KG1 (cell line): ENCODE measurements at places on chromosomes 16 and 17.

- no peak for DNase-seq
Observed at GRCh38 chr17:76079956-76080767, 1.2 kb downstream of the ZACN start.

- no peak for DNase-seq
Observed at GRCh38 chr17:83149761-83150251, 70.4 kb downstream of the METRNL start.

- DNase-seq, result no peak
Observed at GRCh38 chr17:77489893-77490255, 349.1 kb downstream of the SEC14L1 start.

- DNase-seq, result no peak
Observed at GRCh38 chr16:50103764-50104163, 38.0 kb downstream of the HEATR3 start.

- peak; percentile 51 for DNase-seq
Observed at GRCh38 chr17:44345454-44346026, 438 bp downstream of the GRN start.

GRCh38 chr16:70473446-70474319, 19.3 kb downstream of the FCSK start:
- DNase-seq, result no peak

GRCh38 chr17:58527949-58528348, 13.5 kb upstream of the MTMR4 start:
- no peak for DNase-seq

DNA sequence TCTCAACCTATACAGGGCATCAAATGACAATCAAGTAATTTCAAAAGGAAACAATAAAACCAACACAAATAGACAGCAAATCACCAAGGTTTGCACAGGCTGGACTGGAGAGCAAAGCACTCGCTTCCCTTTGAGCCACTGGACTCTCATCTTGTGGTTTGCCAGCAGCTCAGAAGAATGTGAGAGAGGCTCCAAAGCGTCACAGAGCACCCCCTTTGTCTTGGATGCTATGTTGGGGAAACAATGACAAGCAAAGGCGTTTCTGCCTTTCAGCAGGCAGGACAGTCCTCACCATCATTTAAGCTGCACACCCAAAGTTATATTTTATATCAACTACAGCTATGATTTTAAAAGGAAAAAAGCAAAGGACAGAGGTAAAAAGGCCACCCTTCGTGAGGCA, 13.2 kb downstream of the SLC6A4 start:
- DNase-seq, result no peak

GRCh38 chr16:27245276-27246172, 23.0 kb downstream of the NSMCE1 start:
- no peak for DNase-seq

- DNase-seq, result no peak
Observed at GRCh38 chr17:13337151-13337550, 264.6 kb downstream of the HS3ST3A1 start.

DNA sequence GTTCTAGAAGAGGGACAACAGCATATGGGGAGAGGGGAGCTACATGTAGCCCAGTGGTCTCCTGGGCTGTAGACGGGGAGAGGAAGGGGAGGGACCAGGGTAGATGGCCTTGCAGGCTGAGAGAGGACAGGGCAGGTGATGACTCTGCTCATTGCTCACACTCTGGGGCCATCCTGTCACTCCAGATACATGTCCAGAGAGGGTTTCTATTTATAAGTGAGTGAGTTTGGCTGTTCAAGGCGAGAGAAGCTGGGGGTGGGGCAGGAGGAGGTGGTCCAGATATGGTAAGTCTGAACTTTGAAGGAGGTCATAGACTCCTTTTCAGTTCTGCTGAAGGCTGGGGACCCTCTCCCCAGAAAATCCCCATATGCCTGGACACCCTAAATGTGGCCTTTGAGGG, 22.2 kb downstream of the CACNA1G start:
- no peak for DNase-seq

DNA sequence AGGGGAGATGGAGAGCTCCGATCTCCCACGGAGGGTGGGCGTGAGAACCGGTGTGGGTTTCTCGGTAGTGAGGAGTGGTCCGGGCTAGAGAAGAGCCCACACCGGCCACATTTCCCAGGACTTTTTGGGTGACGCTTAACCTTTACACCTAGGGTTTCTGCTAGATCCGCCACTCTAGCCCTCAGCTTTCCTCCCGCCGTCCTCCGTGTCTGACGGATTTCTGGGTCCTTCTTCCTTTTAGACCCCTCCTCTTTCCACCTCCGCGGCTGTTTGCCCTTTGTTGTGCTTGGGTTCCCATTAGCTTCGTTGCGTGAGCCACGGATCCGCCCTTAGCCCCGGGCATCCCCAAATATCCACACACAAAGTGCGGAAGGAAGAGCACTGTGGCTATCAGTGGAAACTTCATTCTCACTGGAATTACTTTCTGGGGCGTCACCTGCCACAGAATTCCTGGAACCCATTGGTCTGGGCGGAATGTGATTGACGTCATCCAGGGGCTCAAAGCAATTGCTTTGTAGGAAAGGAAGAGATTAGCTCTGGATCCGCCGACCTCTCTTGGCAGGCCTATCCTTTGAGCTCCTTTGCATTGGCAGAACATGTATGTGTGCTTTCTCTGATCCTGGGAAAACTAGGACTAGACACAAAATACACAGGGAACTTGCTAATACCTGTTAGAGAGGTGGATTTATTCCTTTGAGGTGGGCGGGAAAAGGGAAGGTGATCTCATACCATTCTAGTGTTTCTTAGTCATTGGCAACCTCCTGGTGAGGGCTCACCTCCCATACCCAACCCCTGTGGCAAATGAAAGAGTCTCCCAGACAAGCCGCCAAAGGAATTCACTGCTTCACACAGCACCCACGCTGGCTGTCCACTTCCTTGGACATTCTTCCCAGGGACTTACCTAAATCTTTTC, 654 bp downstream of the TNFAIP1 start:
- DNase-seq, result no peak

DNA sequence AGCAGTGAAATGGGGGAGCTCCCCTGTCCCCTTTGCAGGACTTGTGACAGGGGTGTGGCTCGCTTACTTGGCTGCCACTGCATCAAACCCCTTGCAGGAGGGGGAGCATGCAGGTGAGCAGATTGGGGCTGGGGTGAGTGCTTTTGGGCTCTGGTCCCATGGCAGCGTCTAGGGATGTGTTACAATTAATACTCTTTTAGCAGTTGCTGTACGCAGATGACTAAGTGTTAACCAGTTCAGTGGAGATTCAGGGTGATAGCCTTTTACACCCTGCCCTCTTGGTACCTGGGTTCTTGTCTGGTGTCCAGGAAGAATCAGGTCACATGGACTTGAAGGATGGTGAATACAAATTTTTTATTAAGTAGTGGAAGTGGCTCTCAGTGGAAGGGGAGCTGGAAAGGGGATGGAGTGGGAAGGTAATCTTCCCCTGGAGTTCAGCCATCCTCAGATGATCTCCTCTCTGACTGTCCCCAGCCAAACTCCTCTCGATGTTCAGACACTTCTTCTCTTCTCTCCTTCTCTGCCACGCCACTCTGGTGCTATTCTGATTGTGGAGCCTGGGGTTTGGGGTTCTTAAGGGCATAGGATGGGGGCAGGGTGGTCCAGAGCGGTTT, 100.1 kb downstream of the MARF1 start:
- DNase-seq, result no peak

DNA sequence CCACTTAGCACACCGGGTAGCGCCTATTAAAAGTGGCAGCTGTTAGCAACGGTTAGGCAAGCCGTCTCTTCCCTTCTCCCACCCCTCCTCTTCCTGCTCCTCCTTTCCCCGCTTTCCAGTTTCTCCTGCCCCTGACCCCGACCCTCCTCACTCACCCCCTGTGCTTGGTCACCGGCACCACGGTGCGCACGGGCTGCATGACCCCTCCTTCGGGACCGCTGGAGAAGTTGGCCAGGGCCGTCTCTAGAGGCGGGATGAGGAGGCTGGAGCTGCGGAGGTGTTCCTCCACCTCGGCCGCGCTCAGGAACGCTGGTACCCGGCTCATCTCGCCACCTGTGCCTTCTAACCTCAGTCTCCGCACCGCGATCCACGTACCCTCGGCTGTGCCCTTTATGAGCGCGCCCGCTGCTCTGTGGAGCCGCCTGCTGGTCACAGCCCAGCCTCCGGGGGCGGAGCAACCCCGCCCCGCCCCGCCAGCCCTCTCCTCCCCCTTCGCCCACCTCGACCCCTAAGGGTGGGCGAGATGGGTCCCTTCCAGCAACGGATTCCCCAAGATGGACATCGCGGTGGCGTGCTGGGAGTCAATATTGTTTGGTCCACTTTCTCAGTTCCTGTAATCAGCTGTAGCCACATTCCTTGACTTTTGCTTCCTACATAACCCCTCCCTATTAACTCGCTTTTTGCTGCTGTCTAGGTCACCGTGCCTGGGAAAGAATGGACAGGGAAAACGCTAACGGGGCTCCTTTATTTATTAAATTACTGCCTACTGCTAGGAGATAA, at the start of gene CRYM:
CRYM (minus strand) TSS at position 364 of the 780 bp plus-strand sequence; CDS start at position 325, 39 bp downstream.
- no peak for DNase-seq

DNA sequence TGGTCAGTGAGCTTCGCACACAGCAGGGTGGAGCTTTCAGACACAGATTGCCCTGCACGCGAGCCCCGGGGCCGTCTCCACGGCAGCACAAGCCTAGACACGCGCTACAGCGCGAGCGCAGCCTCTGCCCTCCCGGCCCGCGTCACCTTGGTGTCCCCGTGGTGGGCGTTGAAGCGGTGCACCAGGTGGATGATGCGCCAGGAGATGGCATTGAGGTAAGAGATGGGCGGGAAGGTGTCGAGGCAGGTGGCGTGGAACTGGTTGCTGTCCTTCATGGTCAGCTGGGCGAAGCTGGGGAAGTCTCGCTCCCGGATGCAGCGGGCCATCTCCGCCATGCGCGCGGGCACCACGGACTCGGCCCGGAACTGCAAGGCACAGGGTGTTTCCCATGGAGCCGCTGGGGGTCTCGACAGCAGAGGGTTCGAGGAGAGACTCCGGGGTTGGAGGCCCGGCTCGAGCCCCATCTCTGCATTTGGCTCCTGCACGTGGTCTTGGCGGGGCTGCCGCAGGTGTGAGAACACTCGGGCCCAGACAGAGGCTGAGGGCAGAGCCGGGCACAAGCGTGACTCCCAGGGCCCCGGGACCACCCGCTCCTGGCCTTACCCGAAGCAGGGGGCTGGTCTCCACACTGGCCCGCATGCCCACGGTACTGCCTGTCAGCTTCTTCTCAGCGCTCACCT, 4.3 kb upstream of the CYBA start:
- DNase-seq, result no peak

- DNase-seq, result no peak
Observed at GRCh38 chr17:8392274-8392673, 5.4 kb downstream of the RNF222 start.

DNA sequence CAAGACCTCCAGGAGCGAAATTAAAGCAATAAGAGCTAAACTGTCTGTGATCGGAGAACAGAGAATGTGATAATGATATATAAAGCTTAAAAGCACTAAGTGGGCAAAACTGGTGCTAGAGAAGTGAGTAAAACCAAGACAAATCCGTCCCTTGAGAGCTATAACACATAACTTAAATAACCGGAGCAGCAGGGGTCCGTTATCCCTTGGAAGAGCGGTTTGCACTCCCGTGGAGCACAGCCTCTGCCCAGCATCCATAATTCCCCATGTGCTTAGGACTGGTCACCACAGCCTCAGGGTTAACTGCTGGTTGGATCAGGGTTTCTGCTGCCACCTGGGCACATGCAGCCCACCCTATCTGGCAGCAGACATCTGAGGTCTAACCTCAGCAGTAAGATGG, 489.0 kb downstream of the NPIPA7 start:
- no peak for DNase-seq

GRCh38 chr17:20095336-20096080, 86.3 kb downstream of the SPECC1 start:
- no peak for DNase-seq

DNA sequence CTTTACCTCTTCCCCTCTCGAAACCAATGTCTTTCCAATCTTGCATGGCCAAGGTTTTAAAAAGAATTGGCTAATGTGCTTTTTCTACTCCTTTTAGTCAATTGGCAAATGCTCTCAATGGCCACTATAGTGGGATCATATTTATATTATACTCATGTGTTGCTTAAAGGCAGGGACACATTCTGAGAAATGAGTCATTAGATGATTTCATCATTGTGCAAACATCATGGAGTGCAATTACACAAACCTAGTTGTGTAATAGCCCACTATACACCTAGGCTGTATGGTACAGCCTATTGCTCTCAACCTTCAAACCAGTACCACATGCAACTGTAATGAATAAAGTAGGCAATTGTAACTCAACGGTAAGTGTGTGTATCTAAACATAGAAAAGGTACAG, 180.9 kb downstream of the HS3ST3A1 start:
- no peak for DNase-seq

- DNase-seq, result no peak
Observed at GRCh38 chr17:32174889-32175288, 32.6 kb downstream of the RHOT1 start.

- DNase-seq, result no peak
Observed at GRCh38 chr17:1713878-1714426, 3.8 kb upstream of the TLCD2 start.

- DNase-seq, result no peak
Observed at GRCh38 chr16:24357511-24357910, 101.4 kb downstream of the CACNG3 start.
